ENCODE measurements at places on chromosomes 2 and 18.
A peak's percentile ranks its signal among the peaks of the same experiment; 100 is the strongest.

GRCh38 chr2:176269319-176270099 lies at the start of gene MTX2:
Gene MTX2, plus strand, starts transcription at chr2:176269442. Its CDS starts 188 bp downstream, at chr2:176269630.
- DNase-seq = peak; percentile 75

GRCh38 chr18:35164133-35164532 lies 76.7 kb upstream of the ZNF397 start:
- no peak for DNase-seq

DNA sequence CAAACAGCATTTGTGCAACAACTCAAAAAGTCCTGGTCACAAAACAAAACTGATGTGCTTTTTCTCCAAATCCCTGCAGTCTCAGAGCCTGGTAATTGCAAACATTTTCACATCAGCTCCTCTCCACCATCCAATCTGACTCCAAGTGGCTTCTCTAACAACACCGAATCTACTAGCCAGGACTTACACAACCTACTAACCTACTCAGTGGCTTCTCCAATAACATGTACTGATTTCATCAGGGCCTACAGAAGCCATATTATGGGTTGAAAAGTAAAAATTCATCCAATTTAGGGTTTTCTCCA lies 104.3 kb downstream of the COLEC12 start:
- no peak for DNase-seq

GRCh38 chr2:234286118-234286598 lies 210.7 kb downstream of the ARL4C start:
- no peak for DNase-seq

DNA sequence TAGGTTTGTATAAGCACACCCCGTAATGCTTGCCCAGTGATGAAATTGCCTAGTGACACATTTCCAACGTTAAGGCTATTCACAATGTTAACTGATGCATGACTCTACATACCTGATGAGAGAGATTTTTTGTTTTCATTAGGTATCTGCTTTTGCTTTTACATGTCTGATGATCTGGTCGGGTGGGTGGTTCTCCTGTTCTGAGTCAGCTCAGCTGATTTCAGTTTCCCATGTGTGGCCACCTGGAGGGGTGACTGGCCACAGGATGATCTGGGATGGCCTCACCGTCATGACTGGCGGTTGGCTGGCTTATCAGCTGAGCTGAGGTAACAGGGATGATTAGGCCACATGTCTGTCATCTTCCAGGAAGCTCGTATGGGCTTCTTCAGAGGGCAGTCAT lies 33.8 kb upstream of the ACYP2 start:
- no peak for DNase-seq

DNA sequence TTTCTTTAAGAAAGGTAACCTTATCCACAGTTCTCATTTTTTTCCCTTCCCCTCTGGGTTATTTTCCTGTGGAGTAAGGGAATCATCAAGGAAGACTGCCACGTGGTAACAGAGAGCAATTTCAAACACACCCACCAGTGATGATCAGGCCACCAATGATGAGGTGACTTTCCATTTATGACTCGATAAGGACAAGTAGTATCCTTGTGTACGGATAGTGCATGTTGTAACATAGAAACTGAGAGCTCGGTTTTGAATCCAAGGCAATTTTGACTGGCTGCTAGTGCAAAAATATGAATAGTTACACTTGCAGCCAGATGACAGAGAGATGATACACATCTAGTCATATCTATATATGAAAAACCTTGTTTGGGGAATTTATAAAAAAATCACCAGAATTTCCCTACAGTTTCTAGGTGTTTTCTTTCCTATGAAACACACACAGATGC lies 143.6 kb upstream of the TCF4 start:
- no peak for DNase-seq

- DNase-seq = no peak
Measured at GRCh38 chr2:172969609-172970008, 106.0 kb upstream of the MAP3K20 start.

DNA sequence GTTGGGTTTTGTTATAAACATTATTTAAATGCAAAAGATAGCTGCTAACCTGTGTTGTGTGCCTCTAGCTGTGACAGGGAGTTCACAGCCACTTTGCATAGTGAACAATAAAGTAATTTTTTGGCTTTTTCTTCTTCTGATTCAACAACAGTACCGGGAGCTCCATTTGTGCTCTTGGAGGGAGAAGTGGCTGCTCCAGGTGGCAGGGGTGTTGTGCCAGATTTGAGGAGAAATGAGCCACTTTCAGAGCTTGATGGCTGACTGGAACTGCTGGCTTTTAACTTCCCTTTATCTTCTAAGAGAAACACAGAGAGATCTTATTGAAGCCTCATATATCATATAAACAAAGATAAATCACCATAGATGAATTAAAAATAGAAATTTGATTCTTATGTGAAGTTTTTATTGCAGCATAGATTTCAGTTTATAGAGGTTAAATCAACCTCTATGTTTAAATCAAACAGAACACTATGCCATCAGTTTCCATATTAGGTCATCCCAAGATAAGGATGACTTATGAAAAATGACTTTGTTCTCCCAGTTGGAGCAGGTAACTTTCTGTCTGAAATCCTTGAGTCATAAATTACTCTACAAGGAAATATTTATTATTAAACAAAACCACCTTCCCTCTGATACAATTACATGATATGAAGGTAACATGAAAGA lies 182.0 kb upstream of the SESTD1 start:
- DNase-seq = no peak

- peak; percentile 52 for DNase-seq
Measured at GRCh38 chr18:79611040-79611681, 68.4 kb upstream of the CTDP1 start.

- DNase-seq = no peak
Measured at GRCh38 chr18:56691530-56691929, 40.4 kb downstream of the WDR7 start.

DNA sequence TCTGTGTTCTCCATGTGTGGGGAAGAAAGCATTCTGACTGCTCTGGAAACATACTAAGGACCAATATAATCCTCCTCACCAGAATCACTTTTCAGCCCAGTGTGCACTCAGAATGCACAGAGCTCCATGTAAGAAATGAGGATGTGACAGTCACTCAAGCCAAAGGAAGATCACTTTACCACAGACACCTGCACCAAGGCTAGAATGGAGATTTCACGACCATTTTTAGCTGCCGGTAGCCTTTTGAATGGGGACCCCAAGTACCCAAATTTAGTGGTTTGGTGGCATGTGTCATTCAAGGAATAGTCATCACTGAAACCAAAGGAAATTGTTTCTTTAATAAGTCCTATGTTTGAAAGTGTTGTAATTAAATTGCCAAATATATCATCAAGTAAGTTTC lies 613.2 kb upstream of the ACVR2A start:
- DNase-seq = no peak

GRCh38 chr2:63589148-63589958 lies 590 bp downstream of the MDH1 start:
- DNase-seq = no peak

DNA sequence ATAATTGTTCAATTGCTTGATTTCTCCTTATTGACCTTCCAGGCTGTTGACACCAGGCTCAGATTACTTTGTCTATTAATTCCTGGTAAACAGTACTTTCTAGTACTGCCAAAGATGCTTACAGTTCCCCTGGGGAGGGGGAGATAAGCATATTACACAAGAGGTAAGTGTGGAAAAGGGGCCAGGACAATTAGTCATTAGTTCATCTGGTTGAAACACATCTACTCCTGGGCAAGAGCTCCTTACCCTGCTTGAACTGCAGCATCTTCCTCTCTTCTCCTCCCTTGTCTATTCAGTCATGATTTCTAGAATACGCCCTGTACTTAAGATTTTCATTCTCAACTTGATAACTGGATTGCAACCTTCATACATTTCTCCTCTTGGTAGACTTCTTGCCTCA lies 10.4 kb upstream of the SPATS2L start:
- no peak for DNase-seq

DNA sequence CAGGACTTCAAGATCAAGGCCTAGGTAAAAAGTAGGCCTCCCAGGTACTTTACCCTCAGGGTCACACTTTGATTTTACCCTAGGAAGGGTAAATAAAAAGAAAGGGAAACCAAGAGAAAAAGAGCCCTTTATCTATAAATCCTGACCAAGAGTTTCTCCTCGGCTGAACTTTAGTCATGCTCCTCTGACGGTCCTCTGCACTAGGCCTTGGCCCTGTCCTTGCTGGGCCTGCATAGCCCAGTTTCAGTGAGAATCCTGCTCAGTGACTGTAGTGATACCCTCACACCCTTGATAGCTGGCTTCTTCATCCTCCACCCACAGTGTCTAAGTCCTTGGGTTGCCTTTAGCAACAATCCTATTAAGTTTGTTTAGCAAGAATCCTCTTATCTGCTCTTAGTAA lies 20.5 kb upstream of the ITSN2 start:
- DNase-seq = no peak

- no peak for DNase-seq
Measured at GRCh38 chr2:45910473-45911060, 259.1 kb downstream of the PRKCE start.

DNA sequence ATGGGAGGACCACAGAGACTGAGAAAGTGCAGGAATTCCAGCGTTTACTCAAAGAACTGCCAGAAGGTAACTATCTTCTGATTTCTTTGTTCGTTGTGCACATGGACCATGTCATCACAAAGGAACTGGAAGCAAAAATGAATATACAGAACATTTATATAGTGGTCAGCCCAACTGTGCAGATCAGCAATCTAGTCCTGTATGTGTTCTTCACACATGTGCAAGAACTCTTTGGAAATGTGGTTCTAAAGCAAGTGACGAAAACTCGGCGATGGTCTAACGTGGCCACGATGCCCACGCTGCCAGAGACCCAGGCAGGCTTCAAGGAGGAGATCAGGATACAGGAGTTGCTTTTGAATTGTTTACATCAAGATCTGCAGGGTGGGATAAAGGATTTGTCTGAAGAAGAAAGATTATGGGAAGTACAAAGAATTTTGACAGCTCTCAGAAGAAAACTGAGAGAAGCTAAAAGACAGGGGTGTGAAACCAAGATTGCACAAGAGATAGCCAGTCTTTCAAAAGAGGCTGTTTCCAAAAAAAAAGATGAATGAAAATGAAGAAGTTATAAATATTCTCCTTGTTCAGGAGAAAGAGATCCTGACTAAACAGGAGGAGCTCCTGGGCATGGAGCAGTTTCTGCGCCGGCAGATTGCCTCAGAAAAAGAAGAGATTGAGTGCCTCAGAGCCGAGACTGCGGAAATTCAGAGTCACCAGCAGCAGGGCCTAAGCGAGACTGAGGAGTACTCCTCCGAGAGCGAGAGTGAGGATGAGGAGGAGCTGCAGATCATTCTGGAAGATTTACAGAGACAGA lies 8.3 kb upstream of the CHST10 start:
- DNase-seq = no peak

DNA sequence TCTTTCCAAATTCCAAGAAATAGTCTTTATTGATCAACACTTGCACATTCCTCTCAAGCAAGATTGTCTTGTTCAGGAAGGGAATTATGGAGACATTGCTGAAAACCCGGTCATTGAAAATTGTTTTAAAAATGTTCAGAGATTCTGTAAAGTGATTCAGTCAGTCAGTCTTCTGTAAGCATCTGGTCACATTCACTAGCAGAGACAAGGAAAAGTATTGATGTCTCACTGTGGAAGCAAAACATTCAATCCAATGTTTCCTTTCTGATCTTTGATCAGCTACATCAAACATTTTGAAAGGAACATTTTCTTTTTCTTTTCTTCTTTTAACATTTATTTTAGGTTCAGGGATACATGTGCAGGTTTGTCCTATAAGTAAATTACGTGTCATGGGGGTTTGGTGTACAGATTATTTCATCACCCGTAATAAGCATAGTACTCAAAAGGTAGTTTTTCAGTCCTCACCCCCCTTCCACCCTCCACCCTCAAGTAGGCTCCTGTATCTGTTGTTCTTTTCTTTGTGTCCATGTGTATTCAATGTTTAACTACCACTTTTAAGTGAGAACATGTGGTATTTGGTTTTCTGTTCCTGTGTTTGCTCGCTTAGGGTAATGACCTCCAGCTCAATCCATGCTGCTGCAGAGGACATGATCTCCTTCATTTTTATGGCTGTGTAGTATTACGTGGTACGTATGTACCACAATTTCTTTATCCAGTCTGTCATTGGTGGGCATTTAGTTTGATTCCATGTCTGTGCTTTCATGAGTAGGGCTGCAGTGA lies 61.2 kb downstream of the CTNNA2 start:
- DNase-seq = no peak

- DNase-seq = no peak
Measured at GRCh38 chr18:5294113-5294456, 1.4 kb downstream of the ZBTB14 start.

DNA sequence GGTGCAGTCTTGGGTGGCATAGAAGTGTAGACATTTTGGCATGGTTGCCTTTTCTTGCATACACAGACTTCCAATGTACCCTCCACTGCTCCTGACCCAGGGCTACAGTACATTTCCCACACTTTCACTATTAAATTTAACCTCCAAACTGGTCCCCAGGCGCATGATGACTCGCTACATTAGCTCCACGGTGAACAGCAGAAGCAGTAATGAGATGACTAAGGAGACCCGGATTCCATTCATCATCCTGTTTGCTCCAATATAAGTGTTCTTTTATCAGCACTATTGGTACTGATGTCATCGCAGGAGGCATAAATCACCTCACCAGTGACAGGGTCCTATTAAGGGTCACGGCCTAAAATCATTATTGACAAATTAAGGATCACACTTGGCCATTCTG lies 316.5 kb downstream of the EN1 start:
- no peak for DNase-seq

- no peak for DNase-seq
Measured at GRCh38 chr18:74477771-74478170, 18.4 kb upstream of the CNDP2 start.
